H1 (cell line): ENCODE measurements at places on chromosomes 6 and 20. TPM values are rescaled to one million over a fixed set of nuclear protein-coding genes. Genes with fewer than 3 reads are reported as not detected.

SH3BGRL2 gene
- 20.0 and 20.3 TPM in 2 replicates for total RNA-seq

FERMT1 gene
- total RNA-seq, result 16.5 and 17.8 TPM in 2 replicates

SSTR4 gene
- not detected in 2 replicates for total RNA-seq

DNA sequence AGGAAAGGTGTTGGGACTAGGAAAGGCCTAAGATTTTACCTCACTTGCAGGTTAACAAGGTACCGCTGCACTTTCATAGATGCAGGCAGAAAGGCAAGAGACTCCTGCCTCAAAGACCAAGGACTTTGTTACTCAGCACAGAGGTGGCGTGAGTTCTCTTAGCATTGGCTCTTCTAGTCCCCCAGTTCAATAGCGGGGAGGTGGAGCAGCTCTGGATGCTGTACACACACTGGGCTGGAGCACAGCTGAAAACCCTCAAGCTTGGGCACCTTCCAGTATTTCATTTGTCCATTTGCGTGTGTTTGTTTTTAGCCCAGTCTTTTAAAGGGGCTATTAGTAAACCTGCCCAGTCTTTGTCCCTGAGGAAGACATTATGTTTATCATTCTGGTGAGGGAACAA is 345.2 kb downstream of the FARS2 start:
- DNase-seq, result no peak
- H3K4me3 ChIP-seq, result no peak overlapping the region
- H3K36me3 ChIP-seq, result no peaks in the 10 kb centered on the region
- no peaks in the 10 kb centered on the region for H3K27me3 ChIP-seq

DNA sequence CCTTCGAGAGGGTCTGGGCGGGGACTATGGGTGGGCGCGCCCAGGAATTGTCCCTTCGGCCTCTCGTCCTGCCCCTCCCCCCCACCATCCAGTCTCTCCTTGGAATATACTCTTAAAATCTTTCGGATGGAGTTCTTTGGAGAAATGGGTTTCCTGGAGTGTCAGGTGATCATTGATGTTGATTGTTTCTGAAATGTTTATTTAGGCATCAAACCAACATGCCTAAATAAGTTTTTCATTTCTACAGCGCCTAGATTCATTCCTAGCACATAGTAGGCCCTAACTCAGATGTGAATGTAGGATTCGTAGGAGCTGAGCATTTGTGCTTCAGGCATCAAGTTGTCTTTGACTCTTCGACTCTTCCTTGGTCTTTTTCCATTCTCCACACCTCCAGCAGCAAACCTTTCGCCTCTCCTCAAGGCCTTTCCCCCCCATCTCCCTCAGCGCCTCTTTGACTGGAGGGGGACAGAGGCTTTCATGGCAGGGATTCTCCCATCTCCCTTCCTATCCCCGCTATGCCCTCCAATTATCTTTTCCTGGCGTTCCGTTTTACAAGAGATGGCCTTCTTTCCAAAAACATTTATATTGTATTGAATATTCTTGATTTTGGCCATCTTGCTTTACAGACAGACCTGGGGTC is 610 bp downstream of the CASP8AP2 start:
- DNase-seq, result no peak
- H3K36me3 ChIP-seq, result peaks cover 10% of the 10 kb centered on the region; the same call in 1 of the 2 replicates
- no peaks in the 10 kb centered on the region for H3K27me3 ChIP-seq
- peak overlapping the region; percentile 96 for H3K27ac ChIP-seq
- peaks cover 7% of the 10 kb centered on the region for H3K4me1 ChIP-seq

GRCh38 chr20:4465212-4465611 is 256.5 kb upstream of the PRND start:
- no peak overlapping the region for H3K27ac ChIP-seq
- no peak overlapping the region for H3K4me3 ChIP-seq
- no peaks in the 10 kb centered on the region for H3K27me3 ChIP-seq
- DNase-seq, result no peak
- no peaks in the 10 kb centered on the region for H3K36me3 ChIP-seq

DNA sequence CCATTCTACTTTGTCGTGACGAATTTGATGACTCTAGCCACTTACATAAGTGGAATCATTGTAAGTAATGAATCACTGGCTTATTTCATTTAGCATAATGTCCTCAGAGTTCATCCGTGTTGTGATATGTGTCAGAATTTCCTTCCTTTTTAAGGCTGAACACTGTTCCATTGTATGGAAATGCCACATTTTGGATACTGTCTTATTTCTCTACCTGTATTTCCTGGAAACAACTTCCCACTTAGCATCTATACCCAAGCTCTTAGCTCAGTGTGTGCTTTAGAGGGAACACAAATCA is 28.8 kb upstream of the GGTLC1 start:
- no peaks in the 10 kb centered on the region for H3K4me1 ChIP-seq
- H3K27ac ChIP-seq, result no peak overlapping the region
- H3K27me3 ChIP-seq, result no peaks in the 10 kb centered on the region
- H3K4me3 ChIP-seq, result no peak overlapping the region
- DNase-seq, result no peak

DNA sequence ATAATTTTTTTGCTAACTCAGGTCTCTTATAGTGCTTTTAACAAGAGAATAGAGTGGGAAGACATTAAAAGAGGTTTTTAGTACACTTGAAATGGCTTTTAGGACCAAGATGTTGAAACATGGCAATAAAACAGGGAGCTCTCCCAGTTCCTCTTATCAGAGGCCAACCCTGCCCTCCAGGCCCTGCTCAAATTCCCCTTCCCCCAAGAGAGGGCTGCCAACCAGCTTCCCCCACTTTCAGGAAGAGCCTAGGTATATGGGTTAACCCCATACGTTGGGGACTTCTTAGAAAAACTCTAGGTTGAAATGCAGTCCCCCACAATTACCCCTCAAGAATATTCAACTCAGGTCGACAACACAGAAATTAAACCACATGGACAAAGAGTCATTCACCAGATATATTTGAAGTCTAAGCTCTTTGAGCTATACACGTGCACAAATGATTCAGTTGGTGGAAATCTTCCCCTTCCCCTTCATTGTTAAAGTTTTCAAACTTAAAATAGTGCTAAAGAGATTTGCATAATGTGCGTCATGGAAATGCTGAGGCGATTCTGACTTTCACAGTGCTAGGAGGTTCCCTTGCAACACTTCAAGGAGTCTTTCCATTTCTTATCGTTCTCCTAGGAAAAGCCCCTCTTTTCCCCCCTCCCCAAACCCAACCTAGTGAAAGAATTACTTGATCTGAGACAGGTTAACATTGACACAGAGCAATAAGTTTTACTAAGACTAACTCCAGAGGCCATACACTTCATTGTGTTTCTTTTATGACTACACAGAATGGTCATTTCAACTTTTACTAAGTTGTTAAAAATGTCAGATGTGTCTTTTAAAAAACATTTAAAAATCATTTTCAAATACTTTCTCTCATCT is 49.8 kb upstream of the ENPP5 start:
- no peaks in the 10 kb centered on the region for H3K27me3 ChIP-seq
- H3K4me1 ChIP-seq, result no peaks in the 10 kb centered on the region
- no peak overlapping the region for H3K27ac ChIP-seq
- no peak overlapping the region for H3K4me3 ChIP-seq

DNA sequence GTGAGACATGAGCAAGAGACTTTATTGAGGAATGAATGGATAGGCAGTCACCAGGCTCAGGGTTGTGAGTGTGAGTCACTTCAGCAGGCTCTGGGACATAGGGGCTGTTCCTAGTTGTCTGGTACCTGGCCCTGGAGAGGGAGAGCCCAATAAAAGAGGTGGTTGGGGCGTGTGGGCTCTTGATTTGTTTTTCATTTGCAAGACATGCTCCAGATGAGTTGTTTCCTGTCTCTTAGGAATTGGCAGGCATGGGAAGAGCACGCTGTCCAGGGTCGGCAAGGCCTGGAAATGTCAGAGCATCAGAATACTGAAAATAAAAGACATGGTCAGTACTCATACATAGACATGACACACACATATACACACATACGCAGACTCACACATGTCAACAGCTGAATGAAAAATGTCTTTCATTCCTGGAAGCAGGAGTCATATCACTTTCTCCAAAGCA is 166.3 kb upstream of the SULF2 start:
- no peak overlapping the region for H3K27ac ChIP-seq
- H3K4me1 ChIP-seq, result no peaks in the 10 kb centered on the region
- no peaks in the 10 kb centered on the region for H3K27me3 ChIP-seq
- H3K36me3 ChIP-seq, result no peaks in the 10 kb centered on the region
- no peak overlapping the region for H3K4me3 ChIP-seq

- no peaks in the 10 kb centered on the region for H3K36me3 ChIP-seq
- H3K4me3 ChIP-seq, result no peak overlapping the region
- no peaks in the 10 kb centered on the region for H3K27me3 ChIP-seq
- no peak for DNase-seq
These were observed 208.1 kb upstream of the PROKR2 start for GRCh38 chr20:5524896-5525295.

DNA sequence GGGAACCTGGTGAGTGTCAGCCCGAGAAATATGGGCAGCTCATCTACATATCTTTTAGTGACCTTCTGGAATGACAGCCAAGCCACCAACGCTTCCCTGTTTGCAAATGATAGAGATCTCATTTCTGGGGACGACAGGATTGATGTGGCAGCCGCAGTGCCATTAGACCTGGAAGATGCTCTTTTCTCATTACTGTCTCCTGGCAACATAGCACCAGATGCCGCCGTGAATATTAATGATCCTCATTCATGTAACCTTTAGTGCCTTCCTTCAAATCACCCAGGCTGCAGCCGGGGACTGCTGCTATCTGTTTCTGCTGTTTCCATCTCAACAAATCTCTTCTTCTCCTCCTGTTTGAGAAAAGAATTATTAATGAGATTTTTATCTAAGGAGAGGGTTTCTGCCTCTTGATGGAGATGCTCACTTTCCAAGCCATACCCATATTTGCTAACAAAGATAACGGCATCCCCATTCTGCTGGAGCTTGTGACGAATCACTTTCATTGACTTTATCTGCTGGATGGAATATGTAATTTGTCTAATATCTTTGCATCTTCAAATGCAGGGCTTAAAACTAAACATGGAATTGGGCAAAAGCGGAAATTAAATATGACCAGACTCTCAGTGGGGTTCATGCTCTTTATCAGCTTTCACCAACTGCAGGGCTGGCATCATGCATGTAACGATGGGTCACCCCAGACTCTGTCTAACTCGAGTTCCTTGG is 74.8 kb upstream of the KIF16B start:
- no peak overlapping the region for H3K4me3 ChIP-seq
- H3K4me1 ChIP-seq, result no peaks in the 10 kb centered on the region
- no peaks in the 10 kb centered on the region for H3K36me3 ChIP-seq
- no peak for DNase-seq

- DNase-seq, result no peak
- H3K27ac ChIP-seq, result no peak overlapping the region
- H3K4me1 ChIP-seq, result no peaks in the 10 kb centered on the region
- no peak overlapping the region for H3K4me3 ChIP-seq
These were observed 60.0 kb downstream of the CNKSR3 start for GRCh38 chr6:154450498-154450897.

DNA sequence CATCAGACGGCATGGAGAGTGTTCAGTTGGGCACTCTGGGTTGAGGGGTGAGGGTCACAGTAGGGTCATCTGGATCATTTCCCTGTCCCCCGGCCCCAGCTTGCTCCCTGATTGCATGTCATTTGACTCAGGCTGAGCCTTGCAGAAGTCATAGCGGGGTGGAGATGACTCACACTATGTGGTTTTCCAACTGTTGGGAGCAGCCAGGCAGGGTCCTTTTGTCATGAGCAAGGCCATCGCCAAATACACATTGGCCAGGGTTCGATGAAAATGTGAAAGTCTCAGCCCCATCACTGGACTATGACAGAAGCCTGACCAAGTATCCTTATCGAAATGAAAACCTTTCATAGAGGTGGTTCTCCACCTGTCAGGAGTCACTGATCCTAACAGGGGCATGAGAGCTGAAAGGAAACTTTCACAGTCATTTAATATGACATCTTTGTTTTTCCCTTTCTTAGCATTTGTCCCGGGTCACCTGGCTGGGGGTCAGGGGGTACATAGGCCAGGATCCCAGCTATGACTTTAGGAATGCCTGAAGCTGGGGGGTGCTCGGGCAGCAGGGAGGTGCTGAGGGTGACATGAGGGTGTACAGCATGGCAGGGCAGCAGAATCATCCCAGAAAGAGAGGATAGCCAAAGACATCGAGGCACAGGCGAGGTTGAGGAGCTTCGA is 70.2 kb upstream of the CD93 start:
- H3K36me3 ChIP-seq, result no peaks in the 10 kb centered on the region
- no peak overlapping the region for H3K4me3 ChIP-seq
- peaks cover 6% of the 10 kb centered on the region; the same call in 1 of the 2 replicates for H3K4me1 ChIP-seq
- H3K27me3 ChIP-seq, result no peaks in the 10 kb centered on the region
- no peak overlapping the region for H3K27ac ChIP-seq

GRCh38 chr6:44670146-44670545 is 282.6 kb downstream of the CDC5L start:
- no peak for DNase-seq
- no peaks in the 10 kb centered on the region for H3K36me3 ChIP-seq
- H3K4me3 ChIP-seq, result no peak overlapping the region
- H3K4me1 ChIP-seq, result no peaks in the 10 kb centered on the region; the same call in 1 of the 2 replicates
- H3K27ac ChIP-seq, result no peak overlapping the region

DNA sequence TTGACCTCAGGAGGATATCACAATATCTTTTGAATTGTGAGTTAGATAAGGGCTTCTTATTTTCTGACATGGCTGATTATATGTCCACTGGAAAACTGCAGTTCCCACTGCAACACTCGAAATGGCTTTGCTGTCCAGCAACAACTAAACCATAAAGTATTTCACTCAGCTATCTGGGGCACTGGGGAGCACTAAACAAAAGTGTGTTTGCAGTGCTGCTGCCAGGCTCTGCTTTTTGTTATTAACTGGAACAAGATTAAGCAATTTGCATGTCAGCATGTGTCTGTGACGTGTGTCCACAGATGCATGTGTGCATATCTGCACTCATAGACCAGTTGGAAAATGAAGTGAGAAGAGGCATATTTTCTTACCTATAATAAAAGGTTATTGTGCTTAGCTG is 107.8 kb upstream of the CCN2 start:
- H3K4me3 ChIP-seq, result no peak overlapping the region
- H3K4me1 ChIP-seq, result no peaks in the 10 kb centered on the region
- DNase-seq, result no peak

GRCh38 chr20:58229198-58229798 is 845 bp upstream of the ANKRD60 start:
- peak overlapping the region; percentile 75 for H3K4me3 ChIP-seq
- H3K27me3 ChIP-seq, result peaks cover 16% of the 10 kb centered on the region
- H3K36me3 ChIP-seq, result no peaks in the 10 kb centered on the region
- DNase-seq, result no peak

DNA sequence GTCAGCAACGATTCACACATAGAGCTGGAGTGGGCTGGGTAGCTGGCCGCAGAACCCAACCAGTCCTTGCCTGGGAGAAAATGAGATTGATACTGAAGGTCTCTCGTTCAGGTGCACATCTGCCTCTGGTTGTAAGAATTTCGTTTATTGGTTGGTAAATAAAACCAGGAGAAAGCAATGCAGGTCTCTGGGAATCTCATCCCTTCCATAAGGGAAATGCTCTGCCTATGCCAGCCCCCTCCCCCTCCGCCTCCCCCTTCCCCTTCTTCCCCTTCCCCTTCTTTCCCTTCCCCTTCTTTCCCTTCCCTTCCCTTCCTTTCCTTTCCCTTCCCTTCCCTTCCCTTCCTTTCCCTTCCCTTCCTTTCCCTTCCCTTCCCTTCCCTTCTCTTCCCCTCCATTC is 107.3 kb downstream of the DTD1 start:
- no peak overlapping the region for H3K4me3 ChIP-seq
- H3K27ac ChIP-seq, result no peak overlapping the region

- peaks cover 7% of the 10 kb centered on the region for H3K4me1 ChIP-seq
- no peak for DNase-seq
- H3K36me3 ChIP-seq, result no peaks in the 10 kb centered on the region
These were observed 93.2 kb downstream of the FOXO3 start for GRCh38 chr6:108653949-108654348.
